A549 treated with GW870086 at 1 μM for 4 hours (cell line): ENCODE measurements at places on chromosomes 7 and 10. TPM values are rescaled to one million over a fixed set of nuclear protein-coding genes. Genes with fewer than 3 reads are reported as not detected.

Gene ASB10
- total RNA-seq: not detected in 5 replicates

Gene CRHR2
- total RNA-seq: 0.05 to 0.07 TPM in 2 of 5 replicates, not detected in the others

Gene ARL3
- total RNA-seq: 13.6 to 15.2 TPM (median 14.5 TPM) in 5 replicates

Gene HSPA12A
- 9.3 to 12.5 TPM (median 11.2 TPM) in 5 replicates for total RNA-seq

Gene PPP1R9A
- total RNA-seq: 2.1 to 4.0 TPM (median 3.8 TPM) in 5 replicates

Gene COL17A1
- 1.5 to 2.2 TPM (median 1.8 TPM) in 5 replicates for total RNA-seq

Gene ERVW-1
- not detected in 5 replicates for total RNA-seq

Gene AKR1C3
- 1,122 to 1,295 TPM (median 1,215 TPM) in 5 replicates for total RNA-seq
